ENCODE measurements at places on chromosomes 3 and 15. TPM values are rescaled to one million over a fixed set of nuclear protein-coding genes. Genes with fewer than 3 reads are reported as not detected.

JMJD7 gene
- 20.0 TPM for total RNA-seq

GRCh38 chr3:27673701-27674100 lies 48.4 kb downstream of the EOMES start:
- peaks cover 6% of the 10 kb centered on the region for H3K4me1 ChIP-seq
- H3K4me3 ChIP-seq = no peak overlapping the region
- no peaks in the 10 kb centered on the region for H3K27me3 ChIP-seq
- no peak for DNase-seq
- no peak overlapping the region for H3K27ac ChIP-seq

KNG1 gene
- not detected for total RNA-seq

GRCh38 chr3:82475306-82475705 lies 713.9 kb upstream of the GBE1 start:
- no peak overlapping the region for H3K27ac ChIP-seq
- no peaks in the 10 kb centered on the region for H3K4me1 ChIP-seq
- no peak overlapping the region for H3K4me3 ChIP-seq
- no peaks in the 10 kb centered on the region for H3K27me3 ChIP-seq
- no peaks in the 10 kb centered on the region for H3K36me3 ChIP-seq
- no peak for DNase-seq

GRCh38 chr3:57544181-57545125 lies at the start of gene DNAH12:
DNAH12 (minus strand) TSS chr3:57544344; CDS start chr3:57542870, 1,474 bp downstream.
- DNase-seq = no peak
- peaks cover 6% of the 10 kb centered on the region for H3K4me1 ChIP-seq
- peak within 1 kb of the TSS; percentile 21 for H3K4me3 ChIP-seq
- no peak within 1 kb of the TSS for H3K27ac ChIP-seq

- H3K27me3 ChIP-seq = no peaks in the 10 kb centered on the region
- H3K36me3 ChIP-seq = no peaks in the 10 kb centered on the region
- H3K4me3 ChIP-seq = no peak overlapping the region
Observed at GRCh38 chr3:135057996-135058395, 262.9 kb downstream of the EPHB1 start.

DNA sequence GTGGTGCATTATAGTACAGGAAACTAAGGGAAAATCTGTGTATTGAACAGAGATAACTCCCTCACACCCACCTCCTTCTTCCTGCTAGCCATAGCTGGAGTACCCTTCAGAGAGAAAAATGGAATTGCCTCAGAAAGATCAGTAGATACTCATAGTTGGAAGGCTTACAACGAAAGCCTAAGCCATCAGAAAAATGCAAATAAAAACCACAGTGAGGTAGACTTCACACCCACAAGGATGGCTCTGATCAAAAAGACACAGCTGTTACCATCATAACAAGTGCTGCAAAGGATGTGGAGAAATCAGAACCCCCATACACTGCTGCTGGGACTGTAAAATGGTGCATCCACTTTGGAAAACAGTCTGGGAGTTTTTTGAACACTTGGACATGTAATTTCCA lies 7.4 kb upstream of the DLG1 start:
- peak overlapping the region; percentile 19 for H3K27ac ChIP-seq
- peaks cover 20% of the 10 kb centered on the region for H3K27me3 ChIP-seq
- no peaks in the 10 kb centered on the region for H3K36me3 ChIP-seq
- H3K4me3 ChIP-seq = no peak overlapping the region
- peaks cover 28% of the 10 kb centered on the region for H3K4me1 ChIP-seq

GRCh38 chr3:19173945-19174344 lies 25.6 kb downstream of the KCNH8 start:
- H3K27me3 ChIP-seq = peaks cover 14% of the 10 kb centered on the region
- H3K36me3 ChIP-seq = no peaks in the 10 kb centered on the region
- DNase-seq = no peak
- no peaks in the 10 kb centered on the region for H3K4me1 ChIP-seq
- no peak overlapping the region for H3K4me3 ChIP-seq

DNA sequence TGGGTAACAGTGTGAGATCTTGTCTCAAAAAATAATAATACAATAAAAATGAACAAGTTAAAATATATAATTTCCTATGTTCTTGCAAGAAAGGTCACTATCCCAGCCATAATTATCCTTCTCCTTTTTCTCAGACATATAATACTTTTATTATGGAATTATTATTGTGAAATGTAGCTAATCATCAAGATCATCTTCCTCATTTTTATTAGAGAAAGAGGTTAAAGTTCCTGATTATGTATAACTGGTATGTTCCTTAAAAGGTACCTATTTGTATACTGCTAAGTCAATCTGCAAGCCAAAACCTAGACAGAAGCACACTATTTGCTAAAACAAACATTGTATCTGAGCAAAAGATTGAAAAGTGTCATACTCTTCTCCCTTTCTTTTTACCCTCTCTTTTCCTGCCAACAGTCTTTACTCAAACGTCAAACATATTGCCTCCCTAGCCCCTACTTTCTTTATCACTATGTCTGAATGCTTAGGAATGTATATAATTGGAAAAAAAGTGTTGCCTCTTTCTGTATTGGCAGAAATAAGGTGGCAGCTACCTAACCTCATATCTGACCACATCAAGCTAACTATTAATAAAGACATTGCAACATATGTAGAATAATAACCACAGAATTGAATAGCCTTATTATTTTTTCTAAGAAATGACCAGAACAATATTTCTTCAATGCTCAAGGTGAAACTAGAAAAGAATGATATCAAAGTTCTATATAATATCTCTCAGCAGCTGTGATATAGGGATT lies 18.5 kb downstream of the SEC11A start:
- no peak for DNase-seq
- no peak overlapping the region for H3K4me3 ChIP-seq

CAMK1 gene
- total RNA-seq = 113 TPM

DGKG gene
- 0.05 TPM for total RNA-seq

GRCh38 chr15:69479081-69479480 lies 26.5 kb downstream of the RPLP1 start:
- H3K4me1 ChIP-seq = peaks cover 2% of the 10 kb centered on the region
- peaks cover 3% of the 10 kb centered on the region for H3K36me3 ChIP-seq
- H3K27me3 ChIP-seq = peaks cover 14% of the 10 kb centered on the region
- DNase-seq = no peak
- H3K4me3 ChIP-seq = no peak overlapping the region

- DNase-seq = no peak
- H3K4me1 ChIP-seq = no peaks in the 10 kb centered on the region
- no peak overlapping the region for H3K27ac ChIP-seq
Observed at GRCh38 chr3:81989274-81989673, 227.8 kb upstream of the GBE1 start.

FBXW12 gene
- total RNA-seq = 0.14 TPM

DNA sequence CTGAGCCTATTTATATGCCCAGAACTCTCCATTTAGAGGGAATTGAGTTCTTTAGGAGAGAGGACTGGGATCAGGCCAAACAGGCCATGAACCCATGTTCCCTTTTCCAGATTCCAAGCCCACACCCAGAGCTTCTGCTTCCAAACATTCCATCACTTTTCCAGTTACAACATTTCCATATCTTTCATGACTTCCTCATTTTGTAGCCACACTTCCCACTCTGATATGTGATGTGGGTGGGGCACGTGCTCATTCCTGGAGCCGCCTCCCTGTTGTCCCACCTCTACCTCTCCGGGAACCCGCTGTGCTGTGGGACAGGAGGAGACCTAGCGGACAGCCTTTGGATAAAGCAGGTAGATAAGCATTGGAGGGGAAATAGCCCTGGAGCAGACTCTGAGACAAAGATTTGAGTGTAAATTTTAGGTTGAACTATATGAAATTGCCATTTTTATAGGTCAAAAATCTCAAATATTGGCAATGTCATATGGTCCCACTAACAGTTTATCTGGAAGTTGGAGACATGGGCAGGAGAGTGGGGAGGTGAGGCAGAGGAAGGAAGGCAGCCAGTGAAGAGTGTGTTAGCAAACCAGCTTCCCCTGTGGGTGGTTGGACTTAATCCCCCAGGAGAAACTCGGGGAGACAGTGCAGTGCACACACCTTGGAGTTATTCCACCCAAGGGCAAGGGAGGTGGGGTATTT lies 31.8 kb downstream of the CYP8B1 start:
- H3K4me1 ChIP-seq = peaks cover 16% of the 10 kb centered on the region
- H3K27me3 ChIP-seq = peaks cover 2% of the 10 kb centered on the region
- DNase-seq = no peak
- no peak overlapping the region for H3K4me3 ChIP-seq
- no peaks in the 10 kb centered on the region for H3K36me3 ChIP-seq
- no peak overlapping the region for H3K27ac ChIP-seq

Data from activated T-helper 2 cell treated with anti-CD3 and anti-CD28 coated beads, Interferon-gamma antibody, Interleukin-2, Interleukin-4, amounts not matched to agents 10 μg/mL and 5 μg/mL and 100 μg/mL, durations not matched to agents 14 hours and 24 hours and 36 hours (primary cell).